ENCODE measurements at places on chromosomes 5 and 9.

GRCh38 chr9:135989722-135990467, 28.7 kb upstream of the UBAC1 start:
- no peak for DNase-seq

- DNase-seq = no peak
These were observed 2.9 kb upstream of the NDST1 start for GRCh38 chr5:150505041-150505511.

- no peak for DNase-seq
These were observed 152.2 kb downstream of the GABBR2 start for GRCh38 chr9:98556511-98556910.

- DNase-seq = no peak
These were observed 169.9 kb downstream of the DAB2IP start for GRCh38 chr9:121821326-121821725.

- DNase-seq = no peak
These were observed 66.7 kb upstream of the TBC1D9B start for GRCh38 chr5:179974246-179974945.

DNA sequence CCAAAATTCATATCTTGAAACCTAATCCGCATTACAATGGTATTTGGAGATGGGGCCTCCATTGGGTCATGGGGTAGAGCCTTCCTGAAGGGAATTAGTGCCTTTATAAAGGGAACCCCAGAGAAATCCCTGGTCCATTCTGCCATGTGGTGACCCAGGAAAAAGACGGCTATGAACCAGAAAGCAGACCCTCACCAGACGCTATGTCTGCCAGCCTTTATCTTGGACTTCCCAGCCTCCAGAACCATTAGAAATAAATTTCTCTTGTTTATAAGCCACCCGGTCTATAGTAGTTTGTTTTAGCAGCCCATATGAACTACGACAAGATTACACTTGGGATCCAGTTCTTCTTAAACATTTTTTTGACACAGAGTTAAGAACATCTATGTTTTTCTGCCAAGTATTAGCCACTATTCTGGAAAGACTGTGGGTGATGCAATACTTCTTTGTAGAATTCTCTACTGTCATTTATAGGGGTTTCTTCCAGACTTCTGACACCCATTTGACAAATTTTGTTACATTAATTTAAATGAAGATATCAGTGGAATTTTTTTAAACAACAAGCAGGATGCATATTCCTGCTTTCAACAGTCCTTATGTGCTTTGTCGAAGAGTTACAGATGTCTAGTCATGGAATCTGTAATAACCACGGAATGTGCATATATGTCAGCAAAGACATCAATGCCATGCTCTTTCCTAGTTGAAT, 572.4 kb downstream of the NR2F1-AS1 start:
- no peak for DNase-seq

GRCh38 chr5:169911448-169912212, 68.7 kb downstream of the INSYN2B start:
- DNase-seq = no peak

DNA sequence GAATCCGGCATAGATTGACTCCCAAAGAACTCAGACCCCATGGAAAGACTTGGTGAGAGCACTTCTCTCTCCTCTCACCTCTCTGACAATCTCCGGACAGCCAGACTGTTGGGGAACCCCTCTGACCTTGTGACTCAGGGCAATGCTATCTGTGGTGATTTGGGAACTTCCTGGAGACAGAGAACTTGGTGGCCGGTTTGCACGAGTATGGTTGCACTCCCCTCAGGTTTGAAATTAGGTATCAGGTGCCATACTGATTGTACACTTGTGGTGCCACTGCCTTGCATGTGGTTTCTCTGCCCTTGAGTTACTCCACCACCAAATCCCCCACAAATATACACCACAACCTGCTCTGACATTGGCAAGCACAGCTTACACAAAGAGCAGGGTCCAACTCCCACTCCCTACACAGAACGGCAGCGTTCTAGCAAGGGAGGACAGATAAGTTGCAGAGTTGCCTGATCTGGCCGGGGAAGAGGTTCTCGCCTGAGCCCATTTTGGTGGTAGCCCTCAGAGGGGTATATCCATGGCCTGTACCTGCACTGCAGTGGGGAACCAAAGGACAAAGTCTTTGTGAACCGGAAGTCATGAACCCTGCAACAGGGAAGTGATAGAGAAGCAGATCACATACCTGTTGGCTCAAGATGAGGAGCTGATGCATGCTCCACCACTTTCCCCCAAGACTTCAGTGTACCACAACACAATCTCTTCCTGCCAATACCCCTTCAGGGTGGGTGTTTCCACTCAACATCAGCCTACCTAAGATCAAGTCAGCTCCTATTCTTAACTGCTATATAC, 255.1 kb downstream of the MCTP1 start:
- DNase-seq = peak; percentile 9

- no peak for DNase-seq
These were observed 22.2 kb downstream of the MROH2B start for GRCh38 chr5:41048986-41049385.

DNA sequence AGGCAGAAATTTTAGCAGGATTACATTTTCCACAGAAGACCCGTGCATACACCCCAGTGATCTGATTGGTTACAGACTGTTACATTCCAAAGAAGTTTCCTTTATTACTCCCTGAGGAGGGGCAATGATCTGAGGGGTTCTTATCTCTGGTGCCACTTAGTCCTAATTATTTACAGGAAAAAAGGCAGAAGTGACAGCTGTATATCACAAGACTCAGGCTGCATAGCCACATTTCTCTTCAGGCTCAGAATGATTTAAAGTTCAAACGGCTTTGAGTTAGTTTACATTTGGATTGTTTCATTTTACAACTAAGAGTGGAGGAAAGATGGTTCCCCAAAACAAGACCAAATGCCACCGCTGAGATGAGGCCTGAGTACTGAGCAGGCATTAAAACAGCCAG, 17.3 kb downstream of the NAIF1 start:
- DNase-seq = no peak

- no peak for DNase-seq
These were observed 542.3 kb downstream of the PDE4D start for GRCh38 chr5:59351076-59351794.

DNA sequence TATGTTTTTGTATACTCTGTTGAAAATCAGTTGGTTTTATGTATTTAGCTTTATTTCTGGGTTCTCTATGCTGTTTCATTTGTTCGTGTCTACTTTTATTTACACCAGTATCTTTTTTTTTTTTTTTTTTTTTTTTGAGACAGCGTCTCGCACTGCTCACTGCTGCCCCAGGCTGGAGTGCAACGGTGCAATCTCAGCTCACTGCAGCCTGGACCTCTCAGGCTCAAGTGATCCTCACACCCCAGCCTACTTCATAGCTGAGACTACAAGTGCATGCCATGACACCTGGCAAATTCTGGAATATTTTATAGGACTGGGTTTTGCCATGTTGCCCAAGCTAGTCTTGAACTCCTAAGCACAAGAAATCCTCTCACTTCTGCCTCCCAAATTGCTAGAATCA, 869.4 kb upstream of the CDH6 start:
- no peak for DNase-seq

- peak; percentile 80 for DNase-seq
These were observed 121.6 kb downstream of the TLR4 start for GRCh38 chr9:117825609-117826347.

Data from hematopoietic multipotent progenitor cell treated with erythropoietin and hydrocortisone succinate and interleukin-3 and kit ligand, for 6 days (in vitro differentiated cells).